ENCODE measurements at places on chromosomes 7 and 10.

DNA sequence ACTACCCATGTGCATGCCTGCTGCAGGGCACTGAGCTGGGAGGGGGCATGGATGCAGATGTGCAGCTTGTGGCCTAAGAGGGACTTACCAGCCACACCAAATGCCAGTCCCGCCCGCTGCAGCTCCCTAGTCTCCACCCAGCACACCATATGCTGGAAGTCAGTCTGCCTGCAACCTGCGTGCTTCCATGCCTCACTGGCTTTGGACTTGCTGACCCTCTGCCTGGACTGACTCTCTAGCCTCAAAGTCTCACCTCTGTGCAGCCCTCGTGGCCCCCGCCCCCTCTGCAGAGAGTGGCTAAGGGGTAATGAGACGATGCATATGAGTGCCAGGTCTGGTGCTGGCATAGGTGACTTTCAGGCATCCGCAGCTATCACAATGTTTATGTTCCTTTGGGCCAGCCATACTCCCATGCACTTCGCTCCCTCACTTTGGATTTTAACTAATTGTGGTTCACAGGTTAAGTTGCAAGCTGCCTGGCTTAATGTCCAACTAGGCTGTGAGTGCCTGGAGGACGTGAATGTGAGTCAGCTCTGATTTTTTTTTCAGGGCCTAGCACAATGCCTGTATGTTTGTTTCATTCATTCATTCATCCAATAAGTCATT lies 21.7 kb downstream of the TRIM8 start:
- DNase-seq = no peak

DNA sequence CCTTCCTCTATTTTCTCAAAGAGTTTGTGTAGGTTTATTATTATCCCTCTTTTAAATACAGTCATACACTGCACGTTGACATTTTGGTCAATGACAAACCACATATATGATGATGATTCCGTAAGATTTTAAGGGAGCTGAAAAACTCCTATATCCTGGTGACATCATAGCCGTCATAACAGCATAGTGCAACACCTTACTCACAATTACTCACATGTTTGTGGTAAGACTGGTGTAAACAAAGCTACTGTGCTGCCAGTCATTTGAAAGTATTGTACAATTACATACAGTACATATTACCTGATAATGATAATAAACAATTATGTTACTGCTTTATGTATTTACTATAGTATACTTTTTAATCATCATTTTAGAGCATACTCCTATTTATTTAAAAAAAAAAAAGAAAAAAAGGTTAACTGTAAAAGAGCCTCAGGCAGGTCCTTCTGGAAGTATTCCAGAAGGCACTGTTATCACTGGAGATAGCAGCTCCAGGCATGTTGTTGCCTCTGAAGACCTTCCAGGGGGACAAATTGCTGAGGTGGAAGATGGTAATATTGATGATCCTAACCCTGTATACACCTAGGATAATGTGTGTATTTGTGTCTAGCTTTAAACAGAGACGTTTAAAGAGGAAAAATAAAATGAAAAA lies 123.3 kb upstream of the CDK1 start:
- peak; percentile 31 for DNase-seq

GRCh38 chr7:50285269-50285668 lies 19.2 kb upstream of the IKZF1 start:
- DNase-seq = no peak

GRCh38 chr7:143495851-143496250 lies 18.2 kb downstream of the TAS2R41 start:
- DNase-seq = no peak

DNA sequence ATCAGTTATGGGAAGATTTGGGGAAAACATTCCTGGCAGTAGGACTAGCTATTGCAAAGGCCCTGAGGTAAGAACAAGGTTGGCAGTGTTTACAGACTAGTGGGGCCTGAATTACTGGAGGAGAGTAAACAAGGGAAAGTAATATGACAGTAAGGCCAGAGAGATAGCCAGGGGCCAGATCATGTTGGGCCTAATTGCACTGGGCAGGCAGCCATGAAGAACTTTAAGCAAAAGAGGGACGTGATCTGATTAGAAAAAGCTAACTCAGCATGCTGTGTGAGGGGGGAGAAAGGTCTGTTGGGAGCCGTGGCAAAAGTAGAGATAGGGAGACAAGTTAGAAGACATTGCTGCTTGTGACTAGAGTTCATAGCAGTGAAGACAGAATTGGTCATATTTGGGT lies 9.2 kb downstream of the NUP42 start:
- DNase-seq = no peak

DNA sequence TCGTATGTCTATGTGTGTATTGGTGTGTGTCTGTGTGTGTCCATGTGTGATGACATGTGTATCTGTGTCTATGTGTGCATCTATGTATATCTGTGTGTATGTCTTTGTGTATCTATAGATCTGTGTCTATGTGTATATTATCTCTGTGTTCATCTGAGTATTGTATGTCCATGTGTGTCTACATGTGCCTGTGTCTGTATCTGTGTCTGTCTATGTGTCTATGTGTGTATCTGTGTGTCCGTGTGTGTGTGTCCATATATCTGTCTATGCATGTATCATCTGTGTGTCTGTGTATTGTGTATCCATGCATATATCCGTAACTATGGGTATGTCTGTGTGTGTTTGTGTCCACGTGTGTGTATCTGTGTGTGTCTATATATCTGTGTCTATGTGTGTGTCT lies 2.7 kb upstream of the FAM20C start:
- DNase-seq = no peak

- no peak for DNase-seq
Measured at GRCh38 chr10:129728246-129728820, 235.7 kb downstream of the EBF3 start.

DNA sequence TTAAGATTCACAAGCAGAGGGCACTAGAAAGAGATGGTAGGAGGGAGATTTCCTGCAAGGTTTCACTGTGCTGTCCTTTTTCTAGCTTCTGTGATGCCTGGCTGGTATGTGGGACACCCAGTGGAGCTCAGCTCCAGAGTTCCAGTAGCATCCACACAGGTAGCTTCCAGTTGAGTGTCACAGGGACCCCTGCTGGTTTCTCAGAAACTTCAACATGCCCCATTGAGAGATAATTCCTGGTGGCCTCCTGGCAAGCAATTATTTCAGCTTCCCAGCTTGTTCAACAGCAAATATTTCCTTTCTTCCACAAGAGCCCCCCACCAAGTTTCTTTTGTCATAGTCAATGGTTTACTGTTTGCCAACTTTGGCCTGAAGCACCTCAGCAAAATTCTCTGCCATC lies 858.7 kb downstream of the REEP3 start:
- no peak for DNase-seq

- DNase-seq = peak; percentile 56
Measured at GRCh38 chr10:4691776-4692175, 134.2 kb upstream of the AKR1E2 start.

- DNase-seq = no peak
Measured at GRCh38 chr7:64887756-64888508, 15.1 kb upstream of the ZNF273 start.

GRCh38 chr10:59433720-59434428 lies 71.5 kb upstream of the FAM13C start:
- DNase-seq = no peak

DNA sequence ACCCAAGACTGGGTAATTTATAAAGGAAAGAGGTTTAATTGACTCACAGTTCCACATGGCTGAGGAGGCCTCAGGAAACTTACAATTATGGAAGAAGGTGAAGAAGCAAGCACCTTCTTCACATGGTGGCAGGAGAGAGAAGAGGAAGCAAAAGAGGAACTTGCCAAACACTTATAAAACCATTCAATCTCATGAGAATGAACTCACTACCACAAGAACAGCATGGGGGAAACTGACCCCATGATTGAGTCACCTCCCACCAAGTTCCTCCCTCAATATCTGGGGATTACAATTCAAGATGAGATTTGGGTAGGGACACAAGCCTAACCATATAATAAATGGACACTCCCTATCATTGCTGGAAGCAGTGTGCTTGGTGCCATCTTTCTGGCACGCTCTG lies 506.3 kb downstream of the CALN1 start:
- DNase-seq = no peak

DNA sequence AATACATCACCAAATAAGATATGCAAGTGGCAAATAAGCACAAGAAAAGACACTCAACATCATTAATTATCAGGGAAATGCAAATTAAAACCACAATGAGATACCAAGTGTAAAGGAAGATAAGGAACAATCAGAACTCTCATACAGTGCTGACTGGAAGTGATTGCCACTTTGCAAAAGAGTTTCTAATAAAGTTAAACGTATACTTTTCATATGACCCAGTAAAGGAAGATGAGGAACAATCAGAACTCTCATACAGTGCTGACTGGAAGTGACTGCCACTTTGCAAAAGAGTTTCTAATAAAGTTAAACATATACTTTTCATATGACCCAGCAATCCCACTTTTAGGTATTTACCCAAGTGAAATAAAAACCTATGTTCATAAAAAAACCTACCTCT lies 12.2 kb upstream of the JMJD1C start:
- DNase-seq = no peak

DNA sequence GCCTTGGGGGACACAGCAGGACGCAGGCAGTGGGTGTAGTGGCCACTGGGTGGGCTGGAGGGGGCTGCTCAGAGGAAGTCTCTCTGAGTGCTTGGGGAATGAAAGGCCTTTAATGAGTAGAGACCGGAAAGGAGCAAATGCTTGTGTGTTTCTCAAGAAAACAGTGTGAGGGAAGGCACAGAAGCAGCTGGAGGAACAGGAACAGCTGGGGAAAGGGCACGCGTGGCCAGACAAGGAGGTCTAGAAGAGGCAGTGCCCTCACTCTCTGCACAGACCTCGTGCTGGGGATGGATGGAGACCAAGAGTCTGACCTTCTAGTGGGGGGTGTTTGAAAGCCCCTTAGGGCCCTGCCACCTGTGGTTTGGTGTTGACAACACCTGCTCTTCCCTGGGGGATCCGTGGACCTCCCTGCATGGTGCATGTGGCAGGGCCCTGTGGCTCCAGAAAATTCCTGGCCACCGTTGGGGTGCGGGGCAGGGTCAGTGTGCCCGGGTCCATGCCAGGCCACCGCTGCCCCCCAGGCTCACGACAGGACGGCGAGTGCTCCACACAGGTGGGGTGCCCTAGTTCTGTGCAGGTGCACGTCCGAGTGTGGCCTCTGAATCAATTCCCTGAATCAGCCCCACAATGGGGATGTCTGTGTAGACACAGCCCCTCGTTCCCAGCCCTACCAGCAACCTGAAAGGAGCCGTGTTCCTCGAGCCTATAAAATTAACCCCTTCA lies 25.9 kb upstream of the FAM20C start:
- peak; percentile 33 for DNase-seq

- no peak for DNase-seq
Measured at GRCh38 chr7:36264123-36264801, 111.2 kb downstream of the EEPD1 start.

DNA sequence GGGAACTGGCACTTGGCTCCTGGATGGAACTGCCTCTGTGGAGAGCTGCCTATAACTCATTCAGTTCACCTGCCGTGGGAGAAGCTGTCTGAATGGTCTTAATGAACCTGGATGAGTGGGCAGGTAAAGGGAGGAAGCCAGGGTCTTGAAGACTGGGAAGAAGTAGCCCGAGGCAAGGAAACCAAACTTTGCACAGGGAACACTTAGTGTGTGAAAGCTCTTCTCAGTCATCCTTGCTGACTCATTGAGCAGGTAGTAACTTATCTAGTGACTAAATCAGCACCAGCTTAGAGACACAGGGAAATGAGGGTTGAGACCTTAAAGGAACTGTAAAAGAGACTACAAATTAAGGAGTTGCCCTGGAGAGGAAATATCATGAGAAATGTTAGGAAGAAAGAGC lies 9.9 kb downstream of the LRRC4 start:
- peak; percentile 33 for DNase-seq

- DNase-seq = no peak
Measured at GRCh38 chr10:118027397-118027796, 19.3 kb downstream of the RAB11FIP2 start.

GRCh38 chr10:130425169-130425568 lies 289.0 kb downstream of the GLRX3 start:
- no peak for DNase-seq

GRCh38 chr10:43891241-43891640 lies 242.6 kb upstream of the ZNF32 start:
- DNase-seq = no peak

DNA sequence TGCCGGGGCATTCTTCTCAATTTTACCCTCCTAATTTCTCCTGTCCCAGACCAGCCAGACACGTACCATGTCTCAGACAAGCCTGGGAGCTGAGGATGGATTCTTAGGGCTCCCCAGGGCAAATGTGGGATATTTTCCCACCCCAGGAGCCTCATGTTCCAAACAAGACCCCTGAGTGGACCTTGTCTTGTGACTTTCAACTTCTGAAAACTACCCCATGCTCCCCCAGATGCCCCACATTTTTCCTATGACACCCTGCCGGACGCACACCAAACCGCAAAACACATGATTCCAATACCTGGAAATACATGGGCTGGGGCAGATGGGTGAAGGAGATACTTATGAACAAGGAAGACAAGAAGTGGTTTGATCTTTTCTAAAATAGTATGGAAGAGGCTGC lies 874 bp downstream of the GIMAP5 start:
- DNase-seq = no peak

- DNase-seq = peak; percentile 53
Measured at GRCh38 chr7:129376778-129377700, 57.2 kb upstream of the STRIP2 start.

DNA sequence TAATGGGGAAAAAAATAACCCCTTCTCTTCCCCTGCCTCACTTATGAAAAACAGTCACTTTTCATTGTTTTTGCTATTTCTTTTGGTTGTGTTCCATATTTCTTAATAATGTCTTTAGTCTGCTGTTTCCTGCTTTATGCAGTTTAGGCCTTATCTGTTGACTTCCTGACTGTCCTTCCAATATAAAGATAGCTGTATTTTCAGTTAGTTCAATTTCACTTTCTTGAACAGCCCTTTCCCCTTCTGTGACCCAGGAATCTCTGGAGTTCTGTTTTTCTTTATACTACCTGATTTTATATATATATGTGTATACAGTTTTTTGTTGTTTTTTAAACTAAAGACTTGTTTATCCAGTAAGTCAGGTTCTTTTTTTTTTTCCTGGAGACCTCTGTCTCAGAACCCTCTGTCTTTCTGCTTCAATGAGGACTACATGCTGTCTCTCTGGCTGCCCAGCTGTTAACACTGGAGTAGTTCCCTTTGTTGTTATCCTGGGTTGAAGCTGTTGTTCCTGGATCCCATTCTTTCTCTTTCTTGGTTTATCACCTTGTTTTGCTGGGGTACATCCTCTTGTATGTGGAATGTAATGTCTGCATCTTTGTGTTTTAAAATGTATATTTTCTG lies 87.2 kb downstream of the GSDME start:
- DNase-seq = peak; percentile 34

GRCh38 chr10:4398602-4399001 lies 427.4 kb upstream of the AKR1E2 start:
- DNase-seq = no peak

All from LHCN-M2 (cell line).